NCI-H187 (cell line): ENCODE measurements at places on chromosomes 2 and 18.
A peak's percentile ranks its signal among the peaks of the same experiment; 100 is the strongest.

DNA sequence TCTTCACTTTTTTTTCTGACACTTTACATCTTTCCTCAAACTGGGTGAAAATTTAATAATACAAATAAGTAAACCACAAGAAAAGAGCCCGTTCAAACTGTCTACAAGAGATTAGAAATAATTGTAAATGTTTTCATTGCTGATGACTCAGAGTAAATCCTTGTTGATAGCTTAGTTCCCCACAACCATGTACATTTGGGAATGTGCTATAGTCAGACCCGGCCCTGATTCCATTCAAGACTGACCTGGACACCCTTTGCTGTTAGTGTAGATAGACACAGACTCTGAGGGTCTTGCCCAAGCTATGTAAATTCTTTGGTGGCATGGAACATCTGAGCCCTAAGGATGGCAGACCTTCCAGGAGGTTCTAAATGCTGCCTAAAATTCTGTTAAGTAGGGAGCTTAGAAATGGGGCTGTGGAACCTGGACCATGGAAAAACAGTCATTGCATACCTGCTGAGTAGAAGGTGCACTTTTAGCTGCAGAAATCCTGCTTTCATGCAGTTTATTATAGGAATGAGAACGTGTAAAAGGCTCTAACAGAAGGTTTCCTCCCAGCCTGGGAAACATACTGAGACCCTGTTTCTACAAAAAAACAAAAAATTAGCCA, 3.7 kb downstream of the MALT1 start:
- no peak for DNase-seq

DNA sequence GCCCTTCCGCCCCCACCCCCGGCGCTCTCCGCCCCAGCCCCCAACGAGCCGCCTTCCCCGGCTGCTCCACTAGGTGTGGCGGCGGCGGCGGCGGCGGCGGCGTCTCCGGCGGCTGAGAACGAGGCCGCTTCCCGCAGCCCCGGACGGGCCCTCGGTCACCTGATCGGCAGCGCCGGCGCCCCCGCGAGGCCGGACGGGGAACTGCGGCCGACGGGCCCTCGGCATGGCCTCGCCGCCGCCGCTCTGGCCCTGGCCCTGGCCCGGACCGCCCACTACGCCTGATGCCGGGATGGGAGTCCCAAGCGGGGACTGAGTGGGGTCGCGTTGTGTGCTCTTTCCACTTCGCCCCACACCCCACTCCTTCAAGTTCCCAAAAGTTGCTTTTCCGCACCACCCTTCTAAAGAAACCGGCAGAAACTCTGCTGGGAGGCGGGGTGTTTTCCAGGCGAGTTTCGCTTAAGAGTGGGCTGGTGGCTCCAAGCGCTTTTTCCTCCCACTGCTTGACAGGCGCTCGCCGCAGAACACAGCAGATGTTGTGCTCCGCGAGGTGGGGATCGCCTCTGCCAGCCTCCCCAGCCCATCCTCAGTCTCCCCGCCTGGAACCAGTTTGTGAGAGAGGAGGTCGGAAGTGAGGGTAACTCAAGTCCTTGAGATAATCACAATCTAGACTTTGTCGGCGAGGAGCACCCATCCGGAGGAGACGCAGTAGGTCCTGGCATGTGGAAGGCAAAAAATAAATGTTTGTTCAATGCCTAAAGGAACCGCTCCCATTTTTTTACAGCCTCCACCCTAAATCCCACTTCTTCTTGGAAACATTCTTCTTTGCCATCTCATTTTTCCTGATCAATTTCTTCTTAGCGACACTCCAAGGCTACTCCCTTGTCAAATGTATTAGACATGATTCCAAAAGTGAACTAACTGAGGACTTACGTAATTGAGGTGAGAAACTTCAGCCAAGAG, at the start of gene NCKAP1:
NCKAP1 (minus strand) TSS at position 117 of the 960 bp plus-strand sequence. CDS start 358 bp downstream, outside the sequence.
- peak; percentile 52 for DNase-seq

DNA sequence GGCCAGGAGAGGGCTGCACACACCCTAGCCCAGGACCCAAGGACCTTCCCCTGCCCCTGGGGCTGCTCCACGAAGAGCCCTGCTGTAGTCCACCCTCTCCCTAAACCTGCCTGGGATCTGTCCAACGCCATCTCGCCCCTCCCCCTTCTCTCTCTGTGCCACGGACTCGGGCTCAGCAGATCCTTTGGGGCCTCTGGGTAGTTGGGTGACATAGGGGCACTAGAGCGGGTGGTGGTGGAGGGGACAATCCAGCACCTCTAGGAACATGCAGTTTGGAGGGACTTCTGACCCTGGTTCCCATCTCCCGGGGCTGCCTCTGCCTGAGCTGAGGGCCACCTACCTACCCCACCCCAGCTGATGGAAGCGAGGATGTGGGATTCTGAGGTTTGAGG, 7.3 kb upstream of the CRYBA2 start:
- no peak for DNase-seq

GRCh38 chr2:30208453-30208852, 22.9 kb upstream of the LBH start:
- DNase-seq = no peak

DNA sequence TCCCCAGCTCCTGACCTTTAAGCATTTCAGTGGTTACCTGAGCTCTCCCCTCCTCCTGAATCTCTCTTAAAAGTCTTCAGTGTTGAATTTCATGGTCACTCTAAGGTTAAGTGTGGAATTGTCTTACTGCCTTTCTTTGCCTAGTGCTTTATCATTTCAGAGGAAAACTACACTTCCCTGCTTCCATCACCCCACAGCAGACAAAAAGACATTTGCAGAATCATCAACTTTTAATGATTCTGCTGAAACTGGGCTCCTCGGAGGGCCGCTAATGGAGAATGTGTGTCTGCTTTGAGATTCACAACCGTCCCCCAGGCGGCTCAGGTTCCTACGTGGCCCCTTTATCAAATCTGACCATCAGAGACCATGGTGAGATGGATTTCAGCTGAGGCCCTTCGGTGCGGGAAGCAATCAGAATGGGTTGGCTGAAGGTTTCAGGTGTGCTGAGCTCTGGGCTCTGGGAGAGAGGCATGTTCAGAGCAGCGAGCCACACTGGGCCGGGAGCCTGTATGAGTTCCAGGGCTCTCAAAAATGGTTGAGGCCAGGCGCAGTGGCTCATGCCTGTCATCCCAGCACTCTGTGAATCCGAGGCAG, 41.9 kb upstream of the TBC1D8 start:
- no peak for DNase-seq

DNA sequence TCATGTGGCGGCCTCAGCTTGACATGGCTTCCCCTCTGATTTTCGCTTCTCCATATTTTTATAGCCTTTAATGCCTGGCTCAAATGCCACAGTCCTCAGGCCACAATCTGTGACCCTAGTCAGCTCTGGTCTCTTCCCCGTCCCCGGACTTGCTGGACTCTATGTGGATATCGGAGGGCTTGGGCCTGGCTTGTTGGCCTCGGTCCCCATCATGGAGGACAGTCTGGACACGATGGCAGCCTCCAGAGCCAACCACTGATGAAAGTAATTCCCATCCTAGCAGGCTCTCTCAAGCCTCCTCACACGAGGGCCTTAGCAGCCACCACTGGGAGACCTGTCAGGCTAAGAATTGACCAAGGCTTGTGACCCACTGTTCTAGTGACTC, 61.6 kb downstream of the LPIN1 start:
- DNase-seq = no peak

- no peak for DNase-seq
Observed at GRCh38 chr2:123895651-123896050, 129.4 kb upstream of the CNTNAP5 start.

DNA sequence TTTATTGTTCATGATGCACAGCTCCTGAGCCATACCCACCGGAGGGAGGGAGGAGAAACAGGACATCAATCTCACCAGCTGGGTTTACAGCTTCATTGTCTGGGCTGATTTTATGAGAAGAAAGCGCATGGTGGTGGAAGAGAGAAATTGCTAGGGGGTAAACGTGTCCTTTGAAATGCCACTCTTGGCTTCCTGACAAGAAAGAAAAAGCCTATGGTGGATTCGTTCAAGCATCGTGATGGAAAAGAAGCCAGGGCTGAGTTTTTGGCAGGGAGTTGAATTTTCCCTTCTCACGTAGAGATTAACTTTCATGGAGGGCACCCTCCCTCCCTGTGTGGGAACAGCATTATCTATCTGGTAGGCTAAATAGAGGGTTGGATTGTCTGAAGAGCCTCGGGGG, 502.0 kb downstream of the SLC4A3 start:
- no peak for DNase-seq

- DNase-seq = no peak
Observed at GRCh38 chr2:176813156-176813555, 399.4 kb upstream of the HNRNPA3 start.

GRCh38 chr2:225002656-225003045, 39.6 kb downstream of the DOCK10 start:
- no peak for DNase-seq

DNA sequence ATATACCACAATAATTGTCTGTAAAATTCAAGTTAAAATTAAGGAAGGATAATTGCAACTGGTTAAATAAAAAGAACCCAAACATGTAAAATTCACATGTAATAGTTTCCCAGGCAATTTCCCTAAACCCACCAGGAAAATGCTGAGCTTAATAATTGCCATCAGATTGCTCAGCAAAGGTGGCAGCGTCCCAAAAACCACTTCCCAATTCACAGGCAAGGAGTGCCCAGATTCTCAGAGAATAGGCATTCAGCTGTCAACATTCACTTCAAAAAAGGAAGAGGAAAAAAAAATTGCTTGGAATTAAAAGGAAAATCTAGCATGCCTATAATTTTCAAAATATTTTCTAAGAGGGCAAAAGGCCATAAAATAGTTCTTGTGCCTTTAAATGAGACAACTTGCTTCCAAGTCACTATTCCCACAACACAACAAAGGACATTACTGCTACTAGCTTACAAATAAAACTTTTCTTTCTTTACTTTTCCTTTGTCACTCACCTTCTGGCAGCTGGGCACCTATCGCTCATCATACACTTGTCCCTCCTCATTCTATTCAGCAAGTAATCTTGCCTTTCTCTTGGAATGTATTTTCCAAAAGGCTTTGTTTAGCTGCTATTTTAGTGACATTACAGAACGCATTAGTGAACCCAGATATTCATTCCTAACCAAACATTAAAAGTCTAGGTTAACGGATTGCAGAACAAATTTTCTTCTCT, 15.2 kb downstream of the SRBD1 start:
- no peak for DNase-seq

DNA sequence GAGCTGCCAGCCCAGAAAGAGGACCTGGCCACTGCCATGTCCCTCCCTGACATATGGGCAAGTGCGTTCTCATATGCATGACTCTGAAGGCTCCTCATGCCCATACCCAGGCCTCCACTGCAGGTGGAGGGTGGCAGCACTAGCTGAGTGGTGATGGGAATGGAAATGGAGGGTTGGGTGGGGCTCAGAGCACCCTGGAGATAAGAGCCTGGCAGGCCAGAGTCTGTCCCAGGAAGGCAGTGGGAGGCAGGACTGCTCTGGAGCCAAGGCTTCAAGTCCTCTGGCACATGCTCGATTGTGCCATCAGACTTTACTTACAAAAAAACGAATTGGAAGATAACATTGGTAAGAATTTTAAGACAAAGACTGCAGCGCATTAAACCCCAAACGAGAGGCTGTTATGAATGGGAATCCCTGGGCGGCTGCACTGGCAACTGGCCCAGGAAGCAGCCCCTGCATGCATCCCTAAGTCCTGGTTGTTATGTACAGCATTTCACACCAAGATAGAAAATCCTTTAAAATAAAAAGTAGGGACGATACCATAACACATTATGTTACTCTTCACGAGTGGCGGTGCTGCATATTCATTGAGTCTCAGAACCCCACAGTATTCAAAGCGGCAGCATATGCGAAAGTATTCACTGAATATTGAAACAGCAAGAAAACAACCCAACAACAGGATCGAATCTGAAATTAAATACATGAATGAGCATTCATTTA, 81.7 kb upstream of the FAM98A start:
- no peak for DNase-seq

DNA sequence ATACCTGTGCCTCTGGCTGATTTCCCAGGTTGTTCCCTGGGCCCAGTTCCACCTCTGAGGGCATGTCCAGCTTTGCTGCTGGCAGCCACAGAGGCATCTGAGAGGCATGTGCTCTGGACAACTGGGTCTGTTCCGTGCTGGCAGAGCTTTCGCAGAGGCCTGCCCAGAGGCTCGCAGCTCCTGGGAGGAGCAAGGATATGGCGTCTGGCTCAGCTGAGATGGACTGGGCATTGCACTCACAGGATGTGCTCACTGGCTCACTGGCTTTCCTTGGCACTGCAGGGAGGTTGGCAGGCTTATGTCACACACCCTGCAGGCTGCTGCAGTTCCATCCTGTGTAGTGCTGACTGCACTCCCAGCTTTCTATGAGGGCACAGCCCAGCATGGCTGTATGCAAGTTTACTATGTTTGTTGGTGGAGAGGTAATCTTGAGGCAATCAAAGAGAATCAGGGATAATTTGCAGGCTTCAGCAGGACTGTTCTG, 172.3 kb downstream of the PRKCE start:
- no peak for DNase-seq

DNA sequence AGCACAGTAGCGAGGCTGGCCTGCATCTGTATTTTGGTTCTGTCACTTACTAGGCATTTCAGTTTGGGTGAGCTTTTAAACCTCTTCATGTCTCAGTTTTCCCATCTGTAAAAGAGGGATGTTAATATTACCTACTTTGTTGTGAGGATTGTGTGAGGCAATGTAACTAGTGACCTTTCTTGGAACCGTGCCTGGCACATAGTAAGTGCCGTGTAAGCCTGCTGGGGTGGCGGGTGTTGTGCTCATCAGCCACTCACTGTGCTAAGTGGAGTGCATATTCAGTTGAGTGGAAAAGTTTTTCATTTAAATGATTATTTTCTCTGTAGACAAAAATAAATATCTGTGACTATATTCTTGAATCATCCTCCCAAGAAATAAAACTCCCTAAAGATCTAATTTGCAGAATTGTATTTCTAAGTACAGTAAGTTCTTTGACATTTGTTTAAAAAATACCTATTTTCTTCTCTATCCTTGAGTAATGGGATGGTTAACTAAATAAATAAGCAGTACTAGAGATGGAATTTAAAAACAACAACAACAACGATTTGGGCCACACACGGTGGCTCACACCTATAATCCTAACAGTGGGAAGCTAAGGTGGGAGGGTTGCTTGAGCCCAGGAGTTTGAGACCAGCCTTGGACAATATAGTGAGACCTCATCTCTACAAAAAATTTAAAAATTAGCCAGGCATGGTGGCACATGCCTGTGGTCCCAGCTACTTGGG, 56.7 kb downstream of the MALT1 start:
- no peak for DNase-seq

- no peak for DNase-seq
Observed at GRCh38 chr2:160581448-160581847, 87.8 kb upstream of the RBMS1 start.

- no peak for DNase-seq
Observed at GRCh38 chr2:67836866-67837265, 225.9 kb downstream of the C1D start.

DNA sequence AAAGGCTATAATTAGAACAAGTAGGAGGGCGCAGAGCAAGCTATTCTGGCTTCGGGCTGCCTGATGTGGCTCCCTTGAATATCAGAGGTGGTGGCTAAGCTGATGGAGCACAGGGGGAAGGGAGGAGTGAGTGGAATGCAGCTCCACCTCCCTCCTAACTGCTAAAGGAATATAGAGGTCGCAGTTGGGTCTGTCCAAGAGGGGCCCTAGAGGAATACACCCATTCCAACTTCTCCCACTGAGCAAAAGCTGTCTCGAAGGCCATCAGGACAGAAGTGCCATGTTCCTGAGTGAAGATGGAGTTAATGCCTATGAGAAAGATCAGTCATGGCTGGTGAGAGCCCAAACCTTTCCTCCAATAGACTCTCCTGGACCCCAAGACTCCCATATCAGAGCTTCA, 32.8 kb upstream of the MARCO start:
- no peak for DNase-seq
